Stimulated activated naive CD4-positive, alpha-beta T cell (primary cell): ENCODE measurements at places on chromosomes 2 and 18.

DNA sequence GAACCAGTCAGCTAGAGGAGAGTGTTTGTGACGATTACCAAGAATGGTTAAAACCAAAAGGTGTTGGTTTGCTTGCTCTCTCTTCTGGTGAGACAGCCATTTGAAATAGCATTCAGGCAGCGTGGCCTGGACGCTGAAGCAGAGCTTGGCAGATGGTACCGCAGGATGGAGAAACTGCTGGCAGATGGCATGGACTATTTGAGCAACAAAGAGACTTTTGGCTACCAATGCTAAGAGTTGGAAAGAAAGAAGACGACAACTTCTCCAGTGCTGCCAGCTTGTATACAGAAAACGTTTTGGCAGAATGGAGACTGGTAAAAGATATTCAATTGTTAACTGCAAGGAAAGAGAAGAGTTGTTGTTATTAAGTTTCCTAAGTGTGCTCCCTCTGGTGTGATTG lies 315.0 kb downstream of the PARD3B start:
- DNase-seq = no peak

- no peak for DNase-seq
These were observed 709 bp downstream of the UGP2 start for GRCh38 chr2:63842149-63843061.

GRCh38 chr2:46514738-46515137 lies 35.4 kb downstream of the TMEM247 start:
- DNase-seq = no peak

- no peak for DNase-seq
These were observed 40.2 kb downstream of the DDX1 start for GRCh38 chr2:15631883-15632282.

- no peak for DNase-seq
These were observed 8.0 kb downstream of the SIX3 start for GRCh38 chr2:44949329-44950151.

- DNase-seq = no peak
These were observed 499.4 kb downstream of the GALR1 start for GRCh38 chr18:77749089-77749488.

DNA sequence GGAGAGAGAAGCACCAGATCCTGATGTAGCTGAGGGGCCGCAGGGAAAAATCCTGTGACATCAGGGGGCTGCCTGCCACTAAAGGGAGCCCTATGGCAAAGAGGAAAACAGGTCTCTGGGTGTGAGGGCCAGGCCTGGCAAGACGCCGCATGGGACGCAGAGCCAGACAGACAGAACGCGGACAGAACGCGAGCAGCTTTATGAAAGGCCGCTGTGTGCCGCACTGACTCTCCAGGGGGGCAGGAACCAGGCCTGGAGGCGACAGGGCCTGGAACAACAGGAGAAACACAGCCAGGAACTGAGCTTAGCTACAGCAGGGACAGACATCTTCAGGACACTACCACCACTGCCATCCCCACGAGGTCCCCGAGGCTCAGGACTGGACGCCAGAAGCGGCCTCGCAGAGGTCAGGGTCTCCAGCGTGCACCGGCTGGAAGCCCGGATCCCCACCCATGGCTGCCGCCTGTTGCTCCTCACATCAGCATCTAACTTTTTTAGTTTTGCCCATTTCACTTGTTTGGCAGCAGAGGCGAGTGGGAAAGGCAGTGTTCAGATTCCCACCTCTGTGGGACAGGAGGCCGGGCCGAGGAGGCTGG lies 131.6 kb downstream of the VAPA start:
- no peak for DNase-seq

GRCh38 chr2:19932928-19933327 lies 31.1 kb upstream of the TTC32 start:
- DNase-seq = no peak

DNA sequence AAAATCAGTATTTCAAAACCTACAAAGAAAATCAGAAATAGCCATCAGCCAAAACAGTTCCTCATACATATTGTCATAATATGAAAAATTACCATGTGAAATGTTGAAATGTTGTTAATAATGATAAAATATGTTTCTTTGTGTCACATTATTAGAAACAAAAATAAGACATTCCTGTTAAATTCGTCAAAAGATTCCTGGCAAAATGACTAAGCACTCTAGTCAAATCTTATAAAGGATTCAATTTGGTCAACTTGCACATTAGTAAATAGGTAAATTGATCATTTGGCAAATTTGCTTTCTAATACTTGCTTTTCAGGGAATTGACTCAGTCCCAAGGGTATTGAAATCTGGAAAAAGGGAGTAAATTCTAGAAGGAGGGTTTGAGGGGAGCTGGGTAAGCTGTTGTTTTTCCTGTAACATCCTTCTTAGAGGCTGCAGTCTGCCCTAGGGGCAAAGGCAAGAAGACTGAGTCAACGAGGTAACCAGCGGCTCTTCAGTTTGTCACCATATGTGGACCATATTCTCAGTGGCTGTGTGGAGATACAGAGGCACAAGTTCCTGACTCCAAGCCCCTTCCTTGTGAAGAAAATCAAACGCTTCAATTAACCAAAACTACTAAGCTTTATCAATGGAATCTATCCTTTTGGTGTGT lies 482.3 kb downstream of the TNS1 start:
- no peak for DNase-seq

DNA sequence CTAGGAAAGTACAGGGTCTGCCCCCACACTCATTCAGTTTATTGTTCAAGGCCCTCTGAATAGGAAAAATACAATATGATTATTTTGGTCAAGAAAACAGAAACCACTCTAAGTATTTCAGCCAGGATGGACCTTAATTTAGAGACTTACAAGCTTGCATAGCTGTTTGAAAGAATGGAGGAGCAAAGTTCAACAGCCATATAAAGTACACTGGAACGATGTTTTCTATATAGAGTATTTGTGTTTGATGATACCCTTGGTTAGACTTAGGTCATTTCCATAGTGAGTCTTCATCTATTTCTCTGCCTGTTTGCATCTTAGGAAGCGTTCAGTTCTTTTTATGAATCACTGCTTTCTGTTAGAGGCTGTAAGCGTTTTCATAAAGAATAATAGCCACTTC lies 366.2 kb downstream of the NUP35 start:
- DNase-seq = no peak

- no peak for DNase-seq
These were observed 35.6 kb upstream of the ASB1 start for GRCh38 chr2:238391042-238391689.

GRCh38 chr2:1696472-1696871 lies 47.8 kb downstream of the PXDN start:
- no peak for DNase-seq

DNA sequence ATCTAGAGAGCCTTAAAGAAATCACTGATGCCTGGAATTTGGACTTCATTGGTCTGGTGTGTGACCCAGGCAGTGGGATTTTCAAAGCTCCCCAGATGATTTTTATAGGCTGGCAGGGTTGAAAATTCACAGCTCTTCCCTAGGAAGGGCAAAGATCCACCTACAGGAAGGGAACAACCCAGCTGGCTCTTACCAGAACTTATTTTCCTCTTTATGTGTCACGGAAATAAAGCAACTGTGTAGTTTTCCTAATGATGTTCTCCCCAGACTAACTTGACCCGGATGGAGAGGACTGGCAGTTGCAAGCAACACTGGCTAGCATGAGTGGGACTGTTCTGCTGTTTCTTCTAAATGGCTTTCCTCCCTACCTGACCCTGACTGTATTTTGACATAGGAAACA lies 235.6 kb downstream of the ALPK2 start:
- DNase-seq = no peak

DNA sequence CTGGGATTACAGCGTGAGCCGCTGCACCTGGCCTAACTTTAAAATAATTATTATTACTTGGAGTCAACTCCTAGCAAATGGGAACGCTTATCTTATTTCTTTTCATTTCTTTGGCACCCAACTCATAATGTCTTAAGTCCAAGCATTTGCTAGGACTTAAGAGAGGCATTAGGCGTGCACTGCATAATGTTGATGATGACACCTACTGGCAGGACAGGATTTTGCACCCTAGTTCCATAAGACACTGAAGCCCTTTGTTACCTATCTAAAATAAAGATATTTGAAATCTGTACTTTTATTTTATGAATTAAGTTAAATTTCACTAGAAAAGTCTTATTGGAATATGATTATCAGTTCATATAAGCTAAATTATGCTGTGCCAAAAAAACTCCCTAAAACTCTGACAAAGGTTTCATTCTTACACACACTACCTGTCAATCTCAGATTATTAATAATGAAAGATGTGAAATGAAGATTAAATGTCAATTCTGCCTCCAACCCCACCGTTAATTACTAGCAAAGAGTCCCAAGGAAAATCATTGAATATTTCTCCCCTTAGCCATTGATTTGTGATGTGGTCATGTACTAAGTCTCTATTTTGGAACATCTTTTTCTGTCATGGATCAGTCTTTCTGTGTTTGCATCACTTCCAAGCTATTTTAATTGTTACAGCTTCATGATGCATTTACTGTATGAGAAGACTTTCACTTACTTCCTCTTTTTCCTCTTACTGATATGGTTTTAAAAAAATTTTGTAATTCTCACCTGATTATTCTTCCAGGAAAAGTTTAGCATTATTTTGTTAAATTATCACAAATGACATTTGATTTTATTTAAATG lies 12.7 kb upstream of the CDH2 start:
- DNase-seq = no peak

DNA sequence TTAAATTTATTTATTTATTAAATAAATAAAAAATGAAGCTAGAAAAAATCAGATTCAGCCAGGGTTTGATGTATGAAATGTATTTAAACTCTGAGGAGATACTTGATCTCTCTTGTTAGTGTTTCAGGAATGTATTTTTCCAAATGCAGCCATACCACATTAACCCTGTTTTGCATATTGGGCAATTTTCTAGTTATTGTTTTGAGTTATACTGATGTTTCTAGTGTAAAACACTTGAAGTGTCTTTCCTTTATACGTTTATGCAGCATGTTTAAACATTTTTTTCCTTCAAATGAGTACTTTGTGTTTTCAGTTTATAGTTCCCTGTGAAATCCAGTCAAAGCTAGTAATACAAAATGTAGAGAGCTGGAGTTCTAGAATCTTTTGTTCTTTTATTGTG lies 69.9 kb downstream of the WDR7 start:
- no peak for DNase-seq

DNA sequence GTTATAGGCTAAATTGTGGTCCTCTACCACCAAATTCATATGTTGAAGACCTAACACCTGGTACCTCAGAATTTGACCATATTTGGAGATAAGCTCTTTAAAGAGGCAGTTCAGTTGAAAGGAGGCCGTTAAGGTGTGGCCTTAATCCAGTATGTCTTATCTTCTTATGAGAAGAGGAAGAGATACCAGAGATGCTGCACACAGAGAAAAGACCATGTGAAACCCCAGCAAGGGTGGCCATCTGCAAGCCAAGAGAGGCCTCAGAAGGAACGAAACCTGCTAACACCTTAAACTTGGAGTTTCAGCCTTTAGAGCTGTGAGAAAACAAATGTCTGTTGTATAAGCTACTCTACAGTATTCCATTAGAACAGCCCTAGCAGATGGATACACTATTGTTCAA lies 528.1 kb upstream of the DCC start:
- DNase-seq = no peak

DNA sequence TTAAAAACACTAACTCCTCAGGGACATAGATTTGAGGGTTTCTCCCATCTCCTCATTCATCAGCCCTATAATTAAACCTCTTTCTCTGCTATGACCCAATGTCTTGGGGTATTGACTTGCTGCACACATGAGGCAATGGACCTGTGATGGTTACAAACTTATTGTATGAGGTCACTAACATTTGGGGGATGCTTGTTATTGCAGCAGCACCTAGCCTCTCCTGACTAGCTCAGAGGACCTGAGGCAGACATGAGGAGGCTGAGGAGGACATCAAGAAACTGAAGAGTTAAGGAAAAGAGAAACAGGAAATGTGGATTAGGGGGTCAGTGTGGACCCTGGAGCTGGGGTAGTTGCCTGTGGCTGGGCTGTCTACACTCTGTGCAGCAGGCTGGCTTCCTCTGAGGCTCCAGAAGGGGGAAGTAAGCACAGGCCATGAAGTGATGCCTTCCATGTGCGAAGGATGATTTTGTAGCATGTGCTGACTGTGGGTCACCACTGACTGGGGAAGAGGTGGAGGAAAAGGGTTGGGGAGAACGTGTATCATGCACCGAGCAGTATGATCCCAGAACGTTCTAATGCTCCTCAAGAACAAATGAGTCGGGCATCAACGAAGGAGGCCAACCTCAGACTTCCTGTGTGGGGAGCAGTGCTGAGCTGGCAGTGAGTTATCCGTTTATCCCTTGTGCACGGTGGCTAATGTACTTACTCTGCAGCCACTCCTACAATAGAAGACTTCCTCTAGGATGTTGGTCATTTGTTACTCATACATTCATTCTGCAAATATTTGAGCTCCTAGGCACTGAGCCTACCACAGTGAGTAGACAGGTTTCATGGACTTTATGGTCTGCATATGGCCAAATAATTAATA lies 42.1 kb upstream of the RFX8 start:
- DNase-seq = no peak

- no peak for DNase-seq
These were observed 923.7 kb downstream of the SLC4A3 start for GRCh38 chr2:220550995-220551700.

- DNase-seq = no peak
These were observed 24.0 kb downstream of the SDC1 start for GRCh38 chr2:20200697-20201555.

GRCh38 chr2:240967681-240968621 lies 30.5 kb upstream of the SNED1 start:
- DNase-seq = no peak

DNA sequence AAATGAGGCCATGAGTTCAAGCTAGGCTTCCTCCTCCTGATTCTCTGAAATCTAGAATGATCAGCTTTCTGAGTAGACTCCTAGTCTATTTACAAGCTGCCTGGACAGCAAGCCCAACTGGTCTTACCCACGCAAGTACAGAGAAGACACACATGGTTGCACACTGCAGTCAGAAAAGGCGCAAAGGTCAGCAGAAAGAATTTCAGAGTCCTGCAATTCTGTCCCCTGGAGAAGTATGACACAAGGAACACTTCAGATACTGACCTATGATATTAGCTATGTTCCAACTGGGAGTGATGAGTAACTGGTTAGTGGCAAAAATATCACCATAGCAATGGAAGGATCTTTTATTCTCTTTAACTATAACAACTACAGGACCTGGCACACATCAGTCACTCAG lies 336.1 kb upstream of the PKDCC start:
- DNase-seq = no peak

DNA sequence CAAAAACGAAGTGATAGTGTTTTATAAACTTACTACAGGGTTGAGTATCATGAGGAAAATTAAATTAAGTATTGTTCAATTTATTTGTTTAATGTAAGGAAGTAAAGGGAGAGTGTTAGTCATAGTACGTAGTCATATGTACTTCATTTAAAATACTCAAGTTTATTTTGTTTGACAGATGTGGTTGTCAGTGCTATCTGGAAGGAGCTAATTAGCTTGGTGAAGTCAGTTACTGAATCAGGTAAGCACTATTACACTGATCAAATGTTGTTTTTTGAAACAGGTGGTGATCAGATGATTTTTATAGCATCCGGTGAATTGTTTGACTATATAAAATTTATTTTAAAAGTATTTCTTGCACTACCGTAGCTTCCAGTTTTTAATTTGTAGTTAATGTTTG lies 28.8 kb downstream of the RIF1 start:
- no peak for DNase-seq

- no peak for DNase-seq
These were observed 14.6 kb downstream of the FARSB start for GRCh38 chr2:222641336-222641735.
